IPS DF 6.9 (cell line): ENCODE measurements at places on chromosomes 12 and 14.

DNA sequence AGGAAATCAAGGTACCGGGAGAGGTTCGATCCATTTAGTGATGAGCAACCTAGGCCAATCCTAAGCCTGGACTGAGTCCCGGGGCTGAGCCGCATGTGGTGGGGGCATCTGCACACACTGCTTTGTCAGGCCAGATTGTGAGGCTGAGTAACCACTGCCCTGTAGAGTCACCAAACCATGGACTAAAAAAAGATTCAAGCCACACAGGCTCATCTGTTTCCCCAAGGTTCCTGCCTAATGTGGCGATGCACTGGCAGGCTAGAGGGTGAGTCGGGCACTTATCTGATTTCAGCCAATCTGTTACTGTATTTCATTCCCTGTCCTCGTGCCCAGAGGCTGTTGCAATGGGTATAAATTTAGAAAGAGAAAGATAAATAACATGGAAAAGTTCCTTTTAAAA, 140.8 kb downstream of the TTC7B start:
- no peak for DNase-seq

DNA sequence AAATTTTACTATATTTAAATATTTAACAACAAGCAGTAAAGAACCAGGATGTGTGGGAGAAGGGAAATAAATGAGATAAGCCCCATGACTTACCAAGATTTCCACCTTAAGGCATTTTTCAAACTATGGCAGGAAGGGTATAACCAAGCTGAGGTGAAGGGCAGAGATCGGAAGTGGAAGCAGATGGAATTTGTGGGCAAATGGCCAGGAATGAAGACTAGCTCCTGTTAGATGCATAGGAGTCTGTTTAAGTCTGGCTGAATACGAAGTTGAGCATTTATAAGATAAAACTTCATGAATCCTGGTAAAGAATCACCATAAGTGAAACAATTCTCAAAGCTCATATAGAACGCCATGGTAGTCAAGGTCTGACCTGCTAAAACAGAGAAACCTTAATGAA, 163.5 kb downstream of the DIO2 start:
- DNase-seq = no peak

DNA sequence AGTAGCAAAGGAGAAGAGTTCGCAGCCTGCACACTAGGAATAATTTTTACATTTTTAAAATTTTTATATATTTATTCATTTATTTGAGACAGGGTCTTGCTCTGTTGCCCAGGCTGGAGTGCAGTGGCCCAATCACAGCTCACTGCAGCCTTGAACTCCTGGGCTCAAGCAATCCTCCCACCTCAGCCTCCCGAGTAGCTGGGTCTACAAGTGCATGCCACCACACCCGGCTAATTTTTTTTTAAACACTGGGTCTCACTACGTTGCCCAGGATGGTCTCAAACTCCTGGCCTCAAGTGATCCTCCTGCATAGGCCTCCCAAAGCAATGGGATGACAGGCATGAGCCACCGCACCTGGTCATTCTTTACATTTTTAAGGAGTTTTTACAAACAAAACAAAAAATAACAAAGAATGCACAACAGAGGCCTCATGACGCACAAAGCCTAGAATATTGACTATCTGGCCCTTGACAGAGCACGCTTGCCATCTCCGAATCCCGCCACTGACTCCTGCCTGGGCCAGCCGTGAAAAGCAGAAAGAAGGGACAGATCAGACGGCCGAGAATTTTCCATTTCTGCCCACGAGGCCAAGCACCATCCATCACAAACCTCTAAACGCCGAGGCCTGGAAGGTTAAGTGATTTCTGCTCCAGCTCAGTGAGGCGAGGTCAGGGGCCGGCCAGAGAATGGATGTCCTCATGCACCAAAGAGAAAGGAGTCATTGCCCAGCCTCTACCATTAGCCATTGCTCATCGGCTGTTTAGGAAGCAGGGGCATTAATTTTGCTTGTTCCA, 120.0 kb downstream of the SCARB1 start:
- DNase-seq = no peak

- DNase-seq = no peak
Measured at GRCh38 chr14:49972823-49973222, 79.9 kb downstream of the ARF6 start.

GRCh38 chr12:81245907-81246570, 168.2 kb downstream of the ACSS3 start:
- no peak for DNase-seq

DNA sequence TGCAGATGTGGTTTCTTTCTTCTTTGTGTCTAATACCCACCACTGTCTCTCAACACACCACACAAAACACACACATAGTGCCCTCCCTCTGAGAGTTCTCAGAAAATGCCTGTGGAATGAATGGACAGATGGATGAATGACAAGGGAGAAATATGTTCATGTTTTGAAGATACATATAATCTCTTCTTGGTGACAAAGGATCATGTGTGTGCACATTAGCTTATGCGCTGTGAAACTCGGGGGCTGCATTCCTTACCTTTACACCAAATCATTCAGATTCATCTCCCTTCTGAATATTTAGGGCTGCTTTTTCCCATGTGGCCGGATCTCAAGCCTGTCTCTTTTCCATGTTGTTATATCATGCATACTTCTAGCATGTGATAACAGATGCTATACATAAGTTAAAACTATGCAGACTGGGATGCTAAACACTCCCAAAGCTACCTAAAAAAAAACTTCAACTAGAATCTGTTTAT, 111.4 kb downstream of the EPS8 start:
- no peak for DNase-seq

DNA sequence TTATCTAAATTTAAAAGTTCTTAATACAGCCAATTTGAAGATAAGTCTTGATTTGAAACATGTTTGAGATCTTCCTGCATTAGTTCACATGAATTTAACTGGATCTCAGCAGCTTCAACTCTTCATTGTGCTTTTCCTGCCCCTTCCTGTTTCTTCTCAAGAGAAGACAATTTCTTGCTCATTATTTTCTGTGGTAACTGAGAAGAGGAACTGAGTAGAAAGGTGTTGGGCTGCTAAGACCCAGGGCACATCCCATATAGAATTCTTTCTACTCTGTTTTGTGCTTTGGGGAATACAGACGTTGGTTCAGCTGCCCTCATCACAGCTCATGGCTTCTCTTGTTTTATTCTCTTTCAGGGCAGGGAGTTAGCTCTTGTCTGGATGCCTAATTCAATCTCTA, 110.2 kb downstream of the SNAPC1 start:
- DNase-seq = no peak

DNA sequence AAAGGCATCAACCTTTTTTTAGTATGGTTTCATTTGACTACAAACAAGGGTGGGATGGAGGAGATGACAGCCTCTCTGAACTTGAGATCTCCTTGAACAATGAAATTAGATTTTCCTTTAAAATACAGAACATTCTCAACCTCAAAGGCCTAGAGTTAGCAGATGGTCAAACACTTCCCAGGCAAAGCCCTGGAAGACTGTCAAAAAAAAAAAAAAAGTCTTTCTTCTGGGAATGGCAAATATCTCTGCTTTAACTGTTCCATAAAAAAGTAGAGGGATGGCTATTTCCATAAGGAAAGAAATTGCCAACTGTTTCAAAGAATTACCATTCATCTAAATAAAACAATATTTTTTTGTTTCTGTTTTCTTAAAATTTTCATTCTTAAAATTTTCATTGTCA, 870.8 kb downstream of the GALC start:
- no peak for DNase-seq

DNA sequence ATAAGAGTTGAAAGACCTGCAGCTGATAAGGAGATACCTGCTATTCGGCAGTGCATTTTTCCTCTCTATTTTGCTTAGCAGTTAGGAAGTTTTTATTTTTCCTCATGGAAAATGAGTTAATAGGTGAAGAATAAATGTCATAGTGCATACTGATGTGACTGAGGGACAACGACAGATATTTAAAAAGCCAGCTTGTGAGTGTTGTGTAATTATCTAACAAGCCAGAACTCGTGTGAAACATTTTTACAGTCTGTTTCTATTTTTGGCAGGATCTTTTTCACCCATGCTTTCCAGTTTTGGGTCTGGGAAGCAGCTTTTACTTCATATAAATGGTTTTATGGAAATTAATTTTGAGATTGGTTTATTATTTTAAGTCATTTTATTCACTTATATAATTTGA, 2.9 kb downstream of the FBXO34 start:
- DNase-seq = no peak
